Activated CD4-positive, alpha-beta T cell treated with anti-CD3 and anti-CD28 coated beads for 36 hours (primary cell): ENCODE measurements at places on chromosomes 6 and 20.

DNA sequence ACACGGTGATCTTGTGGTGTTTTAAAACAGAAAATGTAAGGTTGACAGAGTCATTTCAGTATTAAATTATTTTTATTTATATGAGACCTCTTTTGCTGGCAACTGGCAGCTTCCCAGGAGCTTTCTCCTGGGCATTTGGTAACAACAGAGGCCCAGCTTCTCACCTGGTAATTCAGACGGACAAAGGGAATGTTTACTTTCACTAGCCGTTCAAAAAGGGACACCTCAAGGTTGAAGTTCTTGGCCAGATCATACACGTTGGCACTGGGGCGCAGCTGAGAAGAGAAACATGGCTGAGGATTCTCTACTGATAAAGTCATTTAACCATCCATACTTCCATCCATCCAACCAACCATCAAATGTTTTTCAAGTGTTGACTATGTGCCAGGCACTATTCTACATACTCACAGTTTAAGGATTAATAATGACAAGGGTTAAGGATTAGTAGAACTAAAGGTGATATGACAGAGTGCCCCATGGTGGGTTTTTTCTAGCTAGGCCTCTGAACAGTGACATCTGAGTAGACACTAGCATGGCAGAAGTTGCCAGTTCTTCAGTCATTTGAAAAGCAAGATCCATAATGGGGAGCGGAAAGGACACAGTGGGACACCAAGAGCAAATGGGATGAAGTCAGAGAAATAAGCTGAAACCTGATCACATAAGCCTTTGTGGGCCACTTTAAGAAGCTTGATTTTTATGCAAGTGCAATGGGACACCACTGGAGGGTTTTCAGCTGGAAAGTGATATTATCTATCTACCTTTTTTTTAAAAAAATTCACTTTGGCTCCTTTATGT is 25.1 kb downstream of the ZNFX1 start:
- no peaks in the 10 kb centered on the region for H3K27me3 ChIP-seq
- peaks cover 72% of the 10 kb centered on the region for H3K36me3 ChIP-seq
- DNase-seq: no peak
- H3K4me1 ChIP-seq: no peaks in the 10 kb centered on the region
- no peak overlapping the region for H3K27ac ChIP-seq

GRCh38 chr6:74549746-74550145 is 656.1 kb downstream of the COL12A1 start:
- no peaks in the 10 kb centered on the region for H3K4me1 ChIP-seq
- no peaks in the 10 kb centered on the region for H3K36me3 ChIP-seq
- H3K27me3 ChIP-seq: no peaks in the 10 kb centered on the region
- no peak for DNase-seq
- H3K27ac ChIP-seq: no peak overlapping the region

DNA sequence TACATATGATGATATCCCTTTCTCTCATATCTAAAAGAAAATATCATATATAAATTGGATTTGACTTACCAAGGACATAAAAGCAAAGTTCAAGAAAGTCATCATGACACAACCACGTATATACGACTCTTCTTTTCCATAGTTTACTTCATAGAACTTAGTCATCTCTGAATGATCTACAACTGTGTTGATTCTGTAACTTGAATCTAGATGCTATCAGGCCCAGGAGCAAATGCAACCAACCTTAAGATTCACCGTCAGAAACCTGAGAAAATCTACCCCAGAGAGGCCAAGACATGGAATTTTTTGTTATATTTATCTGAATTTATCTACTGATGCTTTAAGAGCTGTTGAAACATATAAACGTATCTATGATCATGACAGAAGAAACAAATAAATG is 165.6 kb downstream of the PDE10A start:
- no peak overlapping the region for H3K27ac ChIP-seq
- no peaks in the 10 kb centered on the region for H3K27me3 ChIP-seq
- DNase-seq: no peak
- no peaks in the 10 kb centered on the region for H3K4me1 ChIP-seq
- no peak overlapping the region for H3K4me3 ChIP-seq

DNA sequence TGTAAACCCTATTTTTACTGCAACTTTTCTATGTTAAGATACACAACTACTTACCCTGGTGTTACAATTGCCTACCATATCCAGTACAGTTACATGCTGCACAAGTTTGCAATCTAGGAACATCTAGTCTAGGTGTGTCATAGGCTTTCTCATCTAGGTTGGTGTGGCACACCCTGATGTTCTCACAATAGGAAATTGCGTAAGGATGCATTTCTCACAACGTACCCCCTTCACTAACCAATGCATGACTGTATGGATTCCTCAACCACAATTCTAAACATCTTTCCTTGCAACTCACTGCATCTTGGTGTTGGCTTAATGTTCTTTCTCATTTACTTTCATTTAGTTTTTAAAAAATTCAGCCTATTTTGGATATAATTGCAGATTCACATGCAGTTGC is 31.6 kb downstream of the GJA10 start:
- peaks cover 45% of the 10 kb centered on the region for H3K4me1 ChIP-seq
- no peak overlapping the region for H3K27ac ChIP-seq
- no peak for DNase-seq
- no peaks in the 10 kb centered on the region for H3K27me3 ChIP-seq
- peaks cover 32% of the 10 kb centered on the region for H3K36me3 ChIP-seq

- H3K36me3 ChIP-seq: no peaks in the 10 kb centered on the region
- H3K27me3 ChIP-seq: no peaks in the 10 kb centered on the region
- no peak overlapping the region for H3K27ac ChIP-seq
- no peak overlapping the region for H3K4me3 ChIP-seq
- no peak for DNase-seq
Observed at GRCh38 chr6:33172688-33173534, 19.4 kb downstream of the COL11A2 start.
